NCI-H1930 (cell line): ENCODE measurements at places on chromosomes 6 and 20.

DNA sequence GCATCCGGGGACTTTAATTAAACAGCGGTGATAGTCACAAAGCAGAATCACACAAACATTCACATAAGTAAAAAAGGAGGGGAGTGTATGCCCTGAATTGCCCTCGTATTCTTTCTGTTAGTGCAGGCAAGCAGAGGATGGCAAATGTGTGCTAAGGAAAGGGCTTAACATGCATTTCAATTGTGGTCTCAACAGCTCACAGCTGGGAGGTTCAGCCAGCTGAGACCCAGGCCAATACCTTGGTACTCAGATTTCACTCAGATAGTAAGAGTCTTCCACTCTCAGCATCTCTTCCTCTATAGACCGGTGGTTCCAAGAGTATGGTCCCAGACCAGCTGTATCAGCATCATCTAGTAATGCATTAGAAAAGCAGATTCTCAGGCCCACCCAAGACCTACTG is 215.1 kb downstream of the PHACTR1 start:
- DNase-seq: no peak

DNA sequence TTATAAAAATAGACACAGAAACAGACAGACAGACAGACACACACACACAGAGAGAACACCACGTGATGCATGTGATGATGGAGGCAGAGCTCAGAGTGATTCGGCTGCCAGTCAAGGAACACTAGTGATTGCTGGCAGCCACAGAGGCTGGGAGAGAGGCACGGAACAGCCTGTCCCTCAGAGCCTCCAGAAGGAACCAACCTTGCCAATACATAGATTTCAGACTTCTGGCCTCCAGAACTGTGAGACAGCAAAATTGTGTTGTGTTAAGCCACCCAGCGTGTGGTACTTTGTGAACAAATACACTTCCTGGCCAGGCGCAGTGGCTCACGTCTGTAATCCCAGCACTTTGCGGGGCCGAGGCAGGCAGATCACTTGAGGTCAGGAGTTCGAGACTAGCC is 9.5 kb upstream of the PARD6B start:
- DNase-seq: no peak

DNA sequence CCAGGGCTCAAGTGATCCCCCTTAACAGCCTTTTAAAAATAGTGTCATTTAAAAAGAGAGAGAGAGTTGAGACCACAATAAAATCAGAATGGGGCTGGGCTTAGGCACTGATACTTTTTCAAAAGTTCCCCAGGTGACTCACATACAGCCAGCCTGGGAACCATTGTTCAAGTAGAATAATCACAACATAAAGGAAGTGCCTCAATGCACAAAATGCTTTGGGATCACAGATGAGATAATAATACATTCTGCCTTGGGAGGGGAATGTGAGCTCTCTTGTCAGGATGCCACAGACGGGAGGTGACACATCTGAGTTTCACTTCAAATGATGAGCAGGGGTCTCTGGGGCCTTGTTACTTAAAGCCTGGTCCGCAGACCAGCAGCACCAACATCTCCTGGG is 34.0 kb upstream of the GABRR1 start:
- no peak for DNase-seq

- no peak for DNase-seq
These were observed 51.0 kb downstream of the FAM184A start for GRCh38 chr6:119027465-119027864.

DNA sequence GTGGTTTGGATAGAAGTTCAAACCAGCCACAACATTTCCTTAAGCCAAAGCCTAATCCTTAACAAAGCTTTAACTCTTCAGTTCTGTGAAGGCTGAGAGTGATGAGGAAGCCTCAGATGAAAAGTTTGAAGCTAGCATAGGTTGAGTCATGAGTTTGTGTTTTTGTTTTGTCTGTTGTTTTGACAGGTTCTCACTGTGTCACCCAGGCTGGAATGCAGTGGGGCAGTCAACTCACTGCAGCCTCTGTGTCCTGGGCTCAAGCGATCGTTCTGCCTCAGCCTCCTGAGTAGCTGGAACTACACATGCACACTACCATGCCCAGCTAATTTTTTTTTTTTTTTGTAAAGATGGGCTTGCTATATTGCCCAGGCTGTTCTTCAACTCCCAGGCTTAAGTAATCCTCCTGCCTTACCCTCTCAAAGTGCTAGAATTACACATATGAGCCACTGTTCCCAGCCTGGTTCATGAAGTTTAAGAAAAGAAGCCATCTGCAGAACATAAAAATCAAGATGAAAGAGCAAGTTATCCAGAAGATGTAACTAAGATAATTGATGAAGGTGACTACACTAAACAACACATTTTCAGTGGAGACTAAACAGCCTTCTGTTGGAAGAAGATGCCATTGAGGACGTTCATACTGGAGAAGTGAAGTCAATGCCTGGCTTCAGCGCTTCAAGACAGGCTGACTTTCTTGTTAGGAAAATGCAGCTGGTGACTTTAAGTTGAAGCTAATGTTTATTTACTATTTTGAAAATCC is 96.2 kb downstream of the SMAP1 start:
- no peak for DNase-seq

- no peak for DNase-seq
These were observed 84.4 kb downstream of the PLCG1 start for GRCh38 chr20:41221614-41222218.

DNA sequence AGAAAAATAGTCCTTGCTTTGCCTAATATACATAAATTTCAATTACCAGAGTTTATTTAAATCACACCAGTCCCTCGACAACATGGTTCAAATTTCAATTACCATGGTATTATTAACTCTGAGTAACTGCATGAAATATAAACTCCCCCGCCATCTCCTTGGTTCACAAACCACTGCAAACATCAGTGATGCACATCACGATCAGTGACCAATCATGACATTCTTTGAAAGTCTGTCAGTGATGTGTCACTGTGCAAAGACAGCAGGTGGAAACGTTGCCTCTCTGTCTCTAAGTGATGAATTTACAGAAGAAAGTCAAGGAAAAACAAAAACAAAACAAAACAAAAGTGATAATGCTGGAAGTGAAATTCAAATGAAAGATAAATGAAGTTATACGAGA is 86.7 kb downstream of the TASP1 start:
- no peak for DNase-seq

GRCh38 chr6:128666405-128666804 is 146.0 kb upstream of the PTPRK start:
- no peak for DNase-seq
